ENCODE measurements at places on chromosomes 1 and 21. TPM values are rescaled to one million over a fixed set of nuclear protein-coding genes. Genes with fewer than 3 reads are reported as not detected.

SLC1A7 gene
- 0.07 TPM for total RNA-seq

ZNF678 gene
- 26.4 TPM for total RNA-seq

RGS4 gene
- 0.41 TPM for total RNA-seq

OR6K3 gene
- total RNA-seq, result not detected

SLAMF1 gene
- total RNA-seq, result 0.11 TPM

B3GALT5 gene
- 32.4 TPM for total RNA-seq

GRCh38 chr21:38244885-38245869 is 11.6 kb upstream of the KCNJ15 start:
- H3K36me3 ChIP-seq, result no peaks in the 10 kb centered on the region
- H3K4me3 ChIP-seq, result no peak overlapping the region
- no peak for DNase-seq
- H3K4me1 ChIP-seq, result no peaks in the 10 kb centered on the region

- no peak overlapping the region for H3K27ac ChIP-seq
- H3K4me1 ChIP-seq, result no peaks in the 10 kb centered on the region
- no peak for DNase-seq
These were observed 24.6 kb downstream of the HMGN2 start for GRCh38 chr1:26496861-26497260.

DNA sequence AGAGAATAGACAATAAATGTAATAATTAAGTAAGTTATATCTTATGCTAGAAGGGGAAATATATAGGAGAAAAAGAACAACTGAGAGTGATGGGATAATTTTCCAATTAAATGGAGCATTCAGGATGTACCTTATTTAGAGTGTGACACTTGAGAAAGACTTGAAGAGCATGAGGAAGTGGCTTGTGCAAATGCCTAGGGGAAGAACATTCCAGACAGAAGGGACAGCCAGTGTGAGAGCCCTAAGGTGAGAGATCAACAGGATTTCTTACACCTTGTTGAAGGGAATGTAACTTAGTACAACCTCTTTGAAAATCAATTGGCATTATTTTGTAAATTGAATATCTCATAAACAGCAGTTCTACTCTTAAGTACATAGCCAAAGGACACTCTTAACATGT is 28.8 kb upstream of the TSPAN2 start:
- H3K36me3 ChIP-seq, result peaks cover 32% of the 10 kb centered on the region
- peaks cover 4% of the 10 kb centered on the region for H3K27me3 ChIP-seq
- DNase-seq, result no peak

DNA sequence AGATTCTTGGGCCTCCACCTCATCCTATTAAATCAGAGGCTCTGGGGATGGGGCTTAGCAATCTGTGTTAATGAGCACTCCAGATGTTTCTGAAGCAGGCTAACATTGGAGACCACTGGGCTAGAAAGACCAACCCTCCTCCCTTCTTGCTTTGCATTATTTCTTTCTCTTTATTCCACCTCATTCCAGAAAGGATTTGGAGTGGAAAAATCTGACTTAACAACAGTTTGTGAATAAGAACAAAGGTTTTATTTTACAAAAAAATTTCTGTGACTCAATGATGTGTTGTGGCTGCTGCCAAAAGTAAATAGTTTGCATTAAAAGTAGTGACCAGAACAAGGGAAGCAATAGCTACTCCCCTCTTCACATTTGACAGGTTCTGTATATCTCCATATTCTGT is 79.4 kb downstream of the TGFB2 start:
- H3K36me3 ChIP-seq, result no peaks in the 10 kb centered on the region
- no peak for DNase-seq
- H3K27ac ChIP-seq, result no peak overlapping the region
- no peaks in the 10 kb centered on the region for H3K27me3 ChIP-seq
- H3K4me3 ChIP-seq, result no peak overlapping the region

DNA sequence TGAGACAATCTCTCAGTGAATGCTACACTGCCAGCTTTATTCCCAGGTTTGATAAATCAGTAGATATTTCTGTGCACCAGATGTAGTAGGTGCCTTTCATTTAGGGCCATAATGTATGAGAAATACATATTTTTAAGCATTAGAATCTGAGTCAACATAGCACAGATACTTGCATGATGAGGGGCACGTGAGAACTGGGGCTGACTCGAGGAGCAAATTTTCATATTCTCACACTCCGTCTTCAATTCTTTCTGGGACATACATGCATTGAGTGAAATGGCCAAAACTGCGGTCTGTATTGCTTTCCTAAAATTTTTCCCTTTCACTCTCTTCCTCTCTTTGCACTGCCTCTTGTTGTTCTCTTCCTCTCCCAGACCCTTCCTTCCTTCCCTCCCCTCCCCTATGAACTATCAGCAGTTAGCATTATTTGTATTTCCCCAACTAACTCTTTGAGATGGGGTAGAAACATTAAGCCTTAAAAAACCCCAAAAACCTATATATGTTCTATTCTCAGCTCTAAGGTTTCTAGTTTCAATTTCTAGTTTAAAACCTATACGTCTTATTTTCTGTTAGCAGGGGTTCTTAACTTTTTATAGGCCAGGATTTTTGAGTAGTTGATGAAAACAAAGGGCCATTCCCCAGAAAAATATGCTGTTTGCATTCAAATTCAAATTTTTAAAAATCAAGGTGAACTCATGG is 289.1 kb downstream of the PTBP2 start:
- H3K27ac ChIP-seq, result no peak overlapping the region
- DNase-seq, result no peak
- H3K4me1 ChIP-seq, result 0 out of 2 replicates have a peak, but pooled peaks cover 4% of the 10 kb centered on the region
- H3K27me3 ChIP-seq, result no peaks in the 10 kb centered on the region

DNA sequence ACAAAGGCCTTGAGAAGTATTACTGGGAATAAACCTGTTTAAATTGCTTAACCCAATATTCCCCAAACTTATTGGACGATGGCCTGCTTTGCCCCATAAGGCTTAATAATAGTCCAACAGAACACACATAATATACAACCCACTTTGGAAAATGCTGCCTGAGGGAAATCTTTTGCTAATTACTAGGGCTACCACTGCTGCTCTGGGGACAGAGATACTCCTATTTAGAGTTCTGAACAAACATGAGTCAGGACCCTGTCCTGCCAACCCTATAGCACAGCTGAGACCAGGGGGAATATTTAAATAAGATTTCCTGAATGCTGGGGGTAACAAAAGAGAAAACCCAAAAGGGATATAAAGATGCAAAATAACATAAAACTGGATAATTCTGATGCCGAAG is 139.1 kb downstream of the BRINP2 start:
- H3K27me3 ChIP-seq, result no peaks in the 10 kb centered on the region
- H3K4me3 ChIP-seq, result no peak overlapping the region

- peaks cover 16% of the 10 kb centered on the region for H3K27me3 ChIP-seq
- DNase-seq, result no peak
- H3K27ac ChIP-seq, result no peak overlapping the region
- no peak overlapping the region for H3K4me3 ChIP-seq
- no peaks in the 10 kb centered on the region for H3K36me3 ChIP-seq
These were observed 13.6 kb upstream of the CEP85 start for GRCh38 chr1:26220199-26220912.

- DNase-seq, result no peak
- H3K27ac ChIP-seq, result no peak overlapping the region
- peaks cover 3% of the 10 kb centered on the region for H3K27me3 ChIP-seq
- H3K36me3 ChIP-seq, result no peaks in the 10 kb centered on the region
- H3K4me3 ChIP-seq, result no peak overlapping the region
These were observed 70.4 kb upstream of the LYST start for GRCh38 chr1:235937123-235937522.

DNA sequence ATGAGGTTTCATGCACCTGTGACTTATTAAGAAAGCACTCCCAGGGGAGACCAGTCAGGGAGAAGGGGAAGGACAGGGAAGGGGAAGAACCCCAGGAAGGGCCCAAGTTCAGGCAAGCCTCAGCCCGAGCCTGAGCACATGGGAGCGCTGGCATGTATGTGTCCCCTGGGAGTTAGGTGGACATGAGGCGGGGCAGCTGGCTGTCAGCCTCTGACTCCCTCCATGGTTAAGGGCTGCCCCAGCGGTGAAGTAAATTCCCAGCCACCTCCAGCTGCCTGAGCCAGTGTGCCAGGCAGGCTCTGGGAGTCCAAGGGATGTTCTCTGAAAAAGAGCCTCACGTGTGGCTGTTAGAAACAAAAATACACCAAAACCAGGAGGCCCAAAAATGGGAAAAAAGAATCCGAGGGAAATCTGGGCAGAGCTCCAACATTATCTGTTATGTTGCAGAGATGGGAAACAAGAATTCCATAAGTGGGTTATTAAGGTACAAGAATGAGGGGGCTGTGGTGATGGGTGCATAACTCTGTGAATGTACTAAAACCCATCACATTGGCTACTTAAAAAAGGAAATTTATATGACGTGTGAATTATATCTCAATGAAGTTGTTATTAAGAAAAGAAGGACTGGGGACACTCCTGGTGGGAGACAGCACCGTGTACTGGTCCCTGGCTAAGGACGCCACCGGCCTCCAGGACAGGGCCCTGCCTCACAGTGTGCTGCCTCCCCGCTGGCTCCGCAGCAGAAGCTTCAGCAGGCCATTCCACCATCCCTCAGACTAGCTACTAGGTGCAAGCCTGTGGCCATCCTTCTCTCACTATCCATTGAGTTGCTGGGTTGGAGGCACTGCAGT is 18.7 kb downstream of the DMRTB1 start:
- peaks cover 15% of the 10 kb centered on the region for H3K27me3 ChIP-seq
- H3K4me3 ChIP-seq, result no peak overlapping the region
- no peak for DNase-seq
- no peak overlapping the region for H3K27ac ChIP-seq
- no peaks in the 10 kb centered on the region for H3K36me3 ChIP-seq
- H3K4me1 ChIP-seq, result 0 out of 2 replicates have a peak, but pooled peaks cover 8% of the 10 kb centered on the region

DNA sequence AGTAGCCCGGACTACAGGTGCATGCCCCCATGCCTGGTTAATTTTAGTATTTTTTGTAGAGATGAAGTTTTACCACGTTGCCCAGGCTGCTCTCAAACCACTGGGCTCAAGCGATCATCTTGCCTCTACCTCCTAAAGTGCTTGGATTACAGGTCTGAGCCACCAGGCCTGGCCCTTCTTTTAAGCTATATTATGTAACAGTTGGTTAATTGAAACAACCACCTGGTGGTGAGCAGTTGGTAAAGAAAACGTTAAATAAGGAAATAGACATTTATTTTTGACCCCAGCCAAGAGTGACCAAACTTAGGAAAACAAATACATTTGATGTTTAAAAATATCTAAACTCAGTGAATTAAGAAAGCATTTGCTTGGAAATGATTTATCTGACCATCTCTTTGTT is 12.1 kb upstream of the PDC start:
- H3K27me3 ChIP-seq, result no peaks in the 10 kb centered on the region
- DNase-seq, result no peak
- no peak overlapping the region for H3K27ac ChIP-seq

DNA sequence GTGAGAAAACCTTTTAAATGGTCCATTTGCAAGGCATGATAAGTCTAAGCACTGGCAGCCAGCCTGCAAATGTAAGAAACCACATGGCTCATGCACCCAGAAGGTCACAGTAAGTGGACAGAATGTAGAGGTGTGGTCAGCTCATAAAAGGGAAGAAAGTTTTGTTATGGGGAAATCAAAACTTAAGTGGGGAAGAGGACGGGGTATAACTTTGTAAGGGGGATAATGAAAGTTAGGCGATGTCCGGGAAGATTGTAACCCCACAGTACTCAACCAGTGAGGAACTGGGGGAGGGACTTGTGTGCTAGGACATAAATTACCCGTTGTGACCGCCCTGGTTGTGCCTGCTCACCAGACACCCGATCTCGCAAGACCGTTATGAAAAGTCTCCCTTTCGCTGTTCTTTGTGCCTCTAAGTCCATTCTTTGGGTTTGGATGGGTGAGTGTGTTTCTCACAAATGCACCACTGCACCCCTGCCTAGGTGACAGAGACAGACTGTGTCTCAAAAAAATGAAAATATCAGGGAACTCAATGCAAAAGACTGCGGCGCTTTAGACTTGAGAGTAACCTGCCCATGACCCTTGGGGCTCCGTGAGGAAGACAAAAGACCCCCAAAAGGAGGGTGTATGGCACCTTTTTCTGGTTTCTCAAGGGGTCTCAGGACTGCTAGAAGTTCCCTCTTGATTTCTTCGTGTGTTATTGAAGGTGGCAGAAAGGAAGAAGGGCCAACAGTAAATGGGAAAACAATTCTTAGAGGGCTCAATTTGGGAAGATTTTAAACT is 28.6 kb upstream of the ZNF496 start:
- H3K27me3 ChIP-seq, result peaks cover 33% of the 10 kb centered on the region
- no peak for DNase-seq
- H3K27ac ChIP-seq, result no peak overlapping the region
- peaks cover 11% of the 10 kb centered on the region for H3K36me3 ChIP-seq
- no peak overlapping the region for H3K4me3 ChIP-seq
- peaks cover 35% of the 10 kb centered on the region for H3K4me1 ChIP-seq

DNA sequence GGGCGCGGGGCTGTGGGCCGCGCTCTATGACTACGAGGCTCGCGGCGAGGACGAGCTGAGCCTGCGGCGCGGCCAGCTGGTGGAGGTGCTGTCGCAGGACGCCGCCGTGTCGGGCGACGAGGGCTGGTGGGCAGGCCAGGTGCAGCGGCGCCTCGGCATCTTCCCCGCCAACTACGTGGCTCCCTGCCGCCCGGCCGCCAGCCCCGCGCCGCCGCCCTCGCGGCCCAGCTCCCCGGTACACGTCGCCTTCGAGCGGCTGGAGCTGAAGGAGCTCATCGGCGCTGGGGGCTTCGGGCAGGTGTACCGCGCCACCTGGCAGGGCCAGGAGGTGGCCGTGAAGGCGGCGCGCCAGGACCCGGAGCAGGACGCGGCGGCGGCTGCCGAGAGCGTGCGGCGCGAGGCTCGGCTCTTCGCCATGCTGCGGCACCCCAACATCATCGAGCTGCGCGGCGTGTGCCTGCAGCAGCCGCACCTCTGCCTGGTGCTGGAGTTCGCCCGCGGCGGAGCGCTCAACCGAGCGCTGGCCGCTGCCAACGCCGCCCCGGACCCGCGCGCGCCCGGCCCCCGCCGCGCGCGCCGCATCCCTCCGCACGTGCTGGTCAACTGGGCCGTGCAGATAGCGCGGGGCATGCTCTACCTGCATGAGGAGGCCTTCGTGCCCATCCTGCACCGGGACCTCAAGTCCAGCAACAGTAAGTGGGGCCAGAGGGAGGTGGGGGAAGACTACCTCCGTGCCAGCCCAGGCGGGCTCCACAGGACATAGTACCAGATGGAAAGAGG is 808 bp downstream of the MAP3K21 start:
- peaks cover 36% of the 10 kb centered on the region for H3K4me1 ChIP-seq
- peak; percentile 57 for DNase-seq
- H3K27ac ChIP-seq, result no peak overlapping the region
- peak overlapping the region; percentile 70 for H3K4me3 ChIP-seq

- no peak overlapping the region for H3K4me3 ChIP-seq
- H3K36me3 ChIP-seq, result peaks cover 7% of the 10 kb centered on the region
- no peak overlapping the region for H3K27ac ChIP-seq
- DNase-seq, result no peak
- no peaks in the 10 kb centered on the region for H3K4me1 ChIP-seq
These were observed 52.8 kb upstream of the ACTRT2 start for GRCh38 chr1:2968471-2968881.

DNA sequence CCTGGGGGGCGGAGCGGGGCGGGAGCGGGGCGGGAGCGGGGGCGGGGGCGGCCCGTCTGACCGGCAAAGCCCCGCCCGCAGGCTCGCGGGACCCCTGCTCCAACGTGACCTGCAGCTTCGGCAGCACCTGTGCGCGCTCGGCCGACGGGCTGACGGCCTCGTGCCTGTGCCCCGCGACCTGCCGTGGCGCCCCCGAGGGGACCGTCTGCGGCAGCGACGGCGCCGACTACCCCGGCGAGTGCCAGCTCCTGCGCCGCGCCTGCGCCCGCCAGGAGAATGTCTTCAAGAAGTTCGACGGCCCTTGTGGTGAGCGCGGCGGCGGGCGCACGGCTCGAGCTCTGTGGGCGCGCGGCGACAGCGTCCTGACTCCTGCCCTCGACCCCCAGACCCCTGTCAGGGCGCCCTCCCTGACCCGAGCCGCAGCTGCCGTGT is 21.2 kb downstream of the AGRN start:
- peaks cover 8% of the 10 kb centered on the region for H3K36me3 ChIP-seq
- no peak overlapping the region for H3K27ac ChIP-seq
- H3K4me3 ChIP-seq, result peak overlapping the region; percentile 25
- peak; percentile 82 for DNase-seq
- peaks cover 5% of the 10 kb centered on the region for H3K4me1 ChIP-seq

Data from WTC11 (cell line).